ENCODE measurements at places on chromosomes 5 and 9. TPM values are rescaled to one million over a fixed set of nuclear protein-coding genes. Genes with fewer than 3 reads are reported as not detected.
A peak's percentile ranks its signal among the peaks of the same experiment; 100 is the strongest.

The DND1 gene
- 4.3 TPM for polyA plus RNA-seq

- no peak overlapping the region for H3K27ac ChIP-seq
- no peaks in the 10 kb centered on the region for H3K4me1 ChIP-seq
- no peak for DNase-seq
- H3K4me3 ChIP-seq: no peak overlapping the region
- H3K36me3 ChIP-seq: no peaks in the 10 kb centered on the region
Measured at GRCh38 chr9:32672469-32672868, 37.0 kb upstream of the TAF1L start.

GRCh38 chr9:129174102-129174723 lies 3.8 kb downstream of the IER5L start:
- DNase-seq: peak; percentile 81
- H3K4me1 ChIP-seq: peaks cover 22% of the 10 kb centered on the region
- H3K36me3 ChIP-seq: no peaks in the 10 kb centered on the region
- H3K4me3 ChIP-seq: peak overlapping the region; percentile 69

DNA sequence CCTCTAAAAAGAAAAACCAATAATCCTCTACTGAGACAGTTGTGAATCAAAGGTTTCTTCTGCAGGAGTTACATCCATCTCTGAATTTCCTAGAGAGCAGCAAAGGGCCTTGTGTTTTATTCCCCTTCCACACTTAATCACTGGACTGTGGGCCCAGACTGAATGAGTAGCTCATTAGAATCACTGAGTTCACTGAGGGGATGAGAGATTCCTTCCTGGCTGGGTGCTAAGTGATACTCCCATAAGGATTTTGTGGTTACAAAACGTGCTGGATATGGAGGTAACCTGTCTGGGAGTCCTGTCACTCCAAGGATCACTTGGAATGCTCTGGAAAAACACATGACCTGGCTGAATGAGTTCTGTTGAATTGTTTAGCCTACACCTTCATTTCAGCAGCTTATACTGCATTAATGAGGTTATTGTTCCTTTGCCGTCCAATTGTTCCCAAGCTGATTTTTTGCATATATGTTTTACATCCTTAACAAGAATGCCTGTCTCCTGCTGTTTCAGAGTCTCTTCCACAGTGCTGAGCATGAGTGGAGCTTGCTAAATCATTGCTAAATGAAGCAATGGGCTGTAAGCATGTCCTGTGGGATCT lies 82.9 kb downstream of the MEF2C start:
- no peaks in the 10 kb centered on the region for H3K4me1 ChIP-seq
- H3K27me3 ChIP-seq: no peaks in the 10 kb centered on the region
- H3K27ac ChIP-seq: no peak overlapping the region
- no peak for DNase-seq

The ARL14EPL gene
- 0.17 TPM for polyA plus RNA-seq

- no peak overlapping the region for H3K27ac ChIP-seq
- DNase-seq: peak; percentile 49
- no peaks in the 10 kb centered on the region for H3K27me3 ChIP-seq
- no peaks in the 10 kb centered on the region for H3K36me3 ChIP-seq
- H3K4me3 ChIP-seq: no peak overlapping the region
Measured at GRCh38 chr5:153974131-153974812, 64.4 kb downstream of the FAM114A2 start.
